Left lung (tissue), 14 donors: ENCODE measurements at places on chromosomes 11 and 22. TPM values are rescaled to one million over a fixed set of nuclear protein-coding genes. Genes with fewer than 3 reads are reported as not detected.
A peak's percentile ranks its signal among the peaks of the same experiment; 100 is the strongest.

DNA sequence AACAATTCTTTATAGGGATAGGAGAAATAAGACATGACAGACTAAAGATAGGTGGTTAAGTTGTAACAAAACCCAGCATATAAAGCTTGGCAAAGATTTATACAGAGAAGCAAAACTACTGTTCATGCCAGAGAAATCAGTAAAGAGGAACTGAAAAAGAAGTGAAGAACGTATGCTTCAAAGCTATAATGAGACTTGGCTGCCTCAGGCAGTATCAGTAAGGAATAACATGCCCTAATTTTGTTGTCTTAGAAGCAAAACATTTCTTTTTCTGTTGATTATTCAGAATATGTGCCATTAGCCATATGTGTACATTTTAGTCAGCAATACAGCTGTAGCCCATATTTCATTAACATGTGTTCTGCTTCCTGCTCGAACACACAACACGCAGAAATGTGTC lies 403.2 kb downstream of the NELL1 start:
- DNase-seq: no peak

OR4C3 gene
- not detected for polyA plus RNA-seq

DNA sequence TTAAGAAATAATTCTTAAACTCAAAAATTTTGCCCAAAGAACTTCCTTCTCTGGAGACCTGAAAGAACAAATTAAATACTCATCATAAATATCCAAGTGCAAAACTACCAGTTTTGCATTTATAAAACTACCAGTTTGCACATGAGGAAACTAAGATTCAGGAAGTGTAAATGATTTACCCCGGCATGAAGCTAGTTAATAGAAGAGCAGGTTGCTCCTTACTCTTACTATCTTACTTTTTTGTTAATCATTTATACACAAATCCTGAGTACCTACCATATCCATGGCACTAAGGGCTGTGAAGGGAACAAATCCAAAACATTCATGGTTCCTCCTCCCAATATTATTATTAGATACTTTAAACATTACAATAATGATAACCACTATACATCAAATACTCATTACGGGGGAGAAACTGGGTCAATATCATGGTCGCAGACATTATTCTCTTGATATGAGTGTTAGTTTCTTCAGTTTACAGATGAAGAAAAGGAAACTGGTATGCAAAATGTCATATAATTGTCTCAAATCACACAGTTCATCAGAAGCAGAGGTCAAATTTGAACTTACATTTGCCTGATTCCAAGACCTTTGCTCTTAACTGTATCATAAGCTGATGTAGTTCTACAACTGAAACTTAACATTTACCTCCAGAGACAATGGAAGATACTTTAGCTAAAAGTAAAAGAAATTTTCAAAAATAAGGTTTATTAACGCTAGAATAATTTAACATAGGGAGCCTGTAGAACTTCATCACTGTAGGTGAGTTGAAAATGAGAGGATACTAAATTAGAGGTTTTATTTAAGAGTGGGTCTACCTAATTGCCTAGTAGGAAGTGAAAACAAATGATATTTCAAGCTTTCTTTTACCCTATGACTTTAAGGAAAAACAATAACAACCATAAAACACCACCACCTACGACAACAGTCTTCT lies 74.5 kb downstream of the FAM76B start:
- DNase-seq: no peak

- DNase-seq: no peak
Measured at GRCh38 chr11:15714641-15715399, 600.1 kb downstream of the INSC start.

- no peak for DNase-seq
Measured at GRCh38 chr11:69947059-69947792, 128.0 kb upstream of the FGF3 start.

MPEG1 gene
- 13.0 TPM for polyA plus RNA-seq

DNA sequence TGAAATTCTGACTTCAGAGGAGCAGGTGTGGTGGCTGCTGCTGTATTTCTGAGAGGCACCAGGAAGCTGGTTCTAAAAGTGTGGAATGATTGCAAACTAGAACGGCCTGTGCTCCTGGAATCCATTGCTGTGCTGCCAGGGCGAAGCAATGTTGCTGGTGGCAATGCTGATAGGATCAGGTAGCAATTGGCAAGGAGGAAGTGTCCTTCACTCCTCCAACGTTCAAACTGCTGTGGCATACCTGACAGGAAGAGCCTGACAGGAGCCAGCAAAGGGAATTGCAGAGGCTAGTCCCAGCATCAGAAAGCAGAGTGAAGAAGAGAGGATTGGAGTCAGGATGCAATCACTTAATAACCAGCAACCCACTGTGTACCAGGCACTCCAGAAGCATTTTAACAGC lies 118.2 kb downstream of the FAR1 start:
- no peak for DNase-seq

DNA sequence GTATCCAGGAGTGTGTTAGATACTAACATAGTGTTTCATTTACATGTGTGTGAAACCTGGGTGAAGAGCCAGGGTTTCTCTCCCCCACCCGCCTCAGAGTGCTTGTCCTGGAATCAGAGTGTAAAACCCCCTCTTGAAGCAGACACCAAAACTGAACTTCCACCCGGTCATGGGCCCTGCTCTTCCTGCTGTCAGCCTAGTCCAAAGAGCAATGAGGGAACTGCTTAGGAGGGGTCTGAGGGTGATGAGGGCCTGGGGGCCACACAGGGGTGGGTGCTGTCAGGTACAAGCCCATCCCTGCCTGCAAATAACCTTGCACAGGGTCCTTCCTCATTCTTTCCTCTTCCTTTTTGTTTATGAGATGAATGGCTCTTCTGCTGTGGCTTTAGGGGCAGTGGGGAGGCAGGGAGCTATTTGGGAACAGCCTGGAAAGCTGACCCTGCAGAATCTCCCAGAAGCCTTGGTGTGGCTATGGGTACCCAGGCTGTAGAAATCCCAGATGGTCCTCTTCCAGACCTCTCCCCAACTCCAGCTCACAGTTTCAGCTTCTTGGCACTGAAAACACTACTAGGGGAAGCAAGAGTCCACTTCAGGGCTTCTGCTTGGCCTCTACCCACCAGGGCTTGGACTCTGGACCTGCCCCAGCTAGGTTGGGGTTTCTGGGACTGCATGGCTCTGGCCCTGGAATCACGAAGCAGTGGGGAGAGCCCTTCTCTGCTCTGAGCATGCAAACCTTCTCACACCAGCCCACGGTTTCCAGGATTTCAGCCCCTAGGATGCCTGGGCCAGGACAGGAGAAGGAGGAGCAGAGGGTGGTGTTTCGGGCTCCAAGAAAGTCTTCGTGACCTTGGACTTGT lies 8.5 kb downstream of the BATF2 start:
- no peak for DNase-seq

GRCh38 chr11:110027627-110028371 lies 65.4 kb upstream of the ZC3H12C start:
- no peak for DNase-seq

DNA sequence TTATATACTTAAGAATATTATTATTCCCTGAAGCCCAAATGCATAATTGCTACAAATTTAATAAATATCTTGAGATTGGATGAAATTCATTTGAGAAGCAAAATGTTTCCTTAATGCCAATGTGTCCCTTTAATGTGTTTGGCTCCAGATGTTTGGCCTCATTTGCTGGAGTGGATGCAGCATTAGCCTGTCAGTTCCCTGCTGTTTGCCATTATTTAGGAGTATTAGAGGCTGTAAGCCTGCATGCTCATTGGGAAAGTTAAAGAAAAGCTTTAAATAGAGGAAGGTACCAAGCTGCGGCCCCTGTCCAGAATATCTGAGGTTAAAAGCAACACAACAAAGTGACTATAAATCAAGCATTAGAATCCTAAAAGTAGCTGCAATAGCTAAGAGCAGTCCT lies 54.8 kb upstream of the PITPNB start:
- peak; percentile 45 for DNase-seq

GRCh38 chr22:19905347-19906276 lies 36.0 kb upstream of the COMT start:
- peak; percentile 36 for DNase-seq

HSPB2 gene
- 3.7 TPM for polyA plus RNA-seq

DNA sequence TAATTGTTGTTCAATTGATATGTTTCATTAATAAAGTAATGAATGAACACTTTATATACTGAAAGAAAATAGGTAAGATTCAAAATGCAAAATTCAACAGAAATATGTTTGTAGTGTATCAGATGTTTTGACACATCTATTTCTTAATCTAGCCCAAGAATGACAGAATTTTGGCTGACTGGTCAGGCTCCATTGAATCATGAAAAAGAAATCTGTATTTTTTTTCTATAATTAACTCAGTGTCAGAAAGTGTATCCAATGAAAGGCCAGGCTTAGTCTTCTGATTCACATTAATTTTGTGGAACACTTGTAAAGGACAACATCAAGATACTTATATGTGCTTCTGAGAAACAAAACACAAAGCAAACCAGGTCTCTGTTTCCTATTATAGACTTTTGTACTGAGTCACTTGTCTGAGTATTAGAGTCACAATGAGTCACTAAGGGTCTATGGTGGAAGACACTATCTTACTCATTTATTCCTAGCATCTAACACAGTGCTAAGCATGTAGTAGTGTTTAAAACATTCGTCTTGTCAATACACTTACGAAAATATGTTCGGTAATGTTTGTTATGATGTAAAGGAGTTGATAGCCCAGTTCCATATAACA lies 297.7 kb upstream of the CCDC90B start:
- DNase-seq: no peak

DNA sequence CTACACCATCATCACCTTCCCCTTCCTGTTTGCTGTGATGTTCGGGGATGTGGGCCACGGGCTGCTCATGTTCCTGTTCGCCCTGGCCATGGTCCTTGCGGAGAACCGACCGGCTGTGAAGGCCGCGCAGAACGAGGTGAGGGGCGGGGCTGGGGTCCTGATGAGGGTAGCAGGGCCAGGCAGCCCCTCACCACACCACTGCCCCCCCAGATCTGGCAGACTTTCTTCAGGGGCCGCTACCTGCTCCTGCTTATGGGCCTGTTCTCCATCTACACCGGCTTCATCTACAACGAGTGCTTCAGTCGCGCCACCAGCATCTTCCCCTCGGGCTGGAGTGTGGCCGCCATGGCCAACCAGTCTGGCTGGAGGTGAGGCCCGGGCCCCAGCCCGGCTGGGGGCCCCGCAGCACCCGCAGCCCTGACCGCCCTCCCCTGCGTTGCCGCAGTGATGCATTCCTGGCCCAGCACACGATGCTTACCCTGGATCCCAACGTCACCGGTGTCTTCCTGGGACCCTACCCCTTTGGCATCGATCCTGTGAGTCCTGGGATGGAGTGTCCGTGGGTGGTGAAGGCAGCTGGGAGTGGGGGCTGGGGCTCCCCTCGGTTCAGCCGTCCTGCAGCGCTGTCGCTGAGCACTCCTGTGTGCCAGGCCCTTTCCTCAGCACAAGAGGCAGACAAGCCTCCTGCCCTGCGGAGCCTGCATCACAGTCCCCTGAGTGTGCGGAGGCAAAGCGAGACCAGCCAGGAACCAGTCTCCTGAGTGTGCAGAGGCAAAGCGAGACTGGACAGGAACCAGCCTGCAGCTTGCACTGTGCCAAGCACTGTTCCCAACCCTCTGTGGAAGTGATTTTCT lies 8.8 kb downstream of the TCIRG1 start:
- DNase-seq: no peak

- DNase-seq: no peak
Measured at GRCh38 chr22:33023153-33023827, 34.9 kb downstream of the SYN3 start.

GRCh38 chr22:19148417-19149046 lies 1.6 kb downstream of the GSC2 start:
- DNase-seq: no peak

GRCh38 chr11:98358551-98358950 lies 662.2 kb upstream of the CNTN5 start:
- no peak for DNase-seq

DNA sequence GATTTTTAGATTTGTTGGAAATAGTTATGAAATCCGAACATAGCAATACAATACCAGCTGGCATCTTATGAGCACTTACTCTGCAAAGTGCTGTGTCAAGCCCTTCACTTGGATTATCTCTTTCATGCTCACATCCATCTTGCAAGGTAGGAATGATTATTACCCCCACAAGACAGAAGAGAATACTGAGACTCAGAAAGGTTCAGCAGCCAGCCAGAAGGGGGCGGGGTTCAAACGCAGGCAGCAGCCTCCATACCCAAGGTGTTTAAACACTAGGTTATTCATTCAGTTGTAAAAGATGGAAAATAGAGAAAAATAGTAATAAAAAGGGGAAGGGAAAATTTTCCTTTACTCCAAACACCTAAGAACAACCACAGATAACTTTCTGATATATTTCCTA lies 158.5 kb downstream of the CCDC34 start:
- no peak for DNase-seq

GRCh38 chr11:128530118-128531074 lies 57.0 kb downstream of the ETS1 start:
- peak; percentile 55 for DNase-seq

ABTB2 gene
- 3.7 TPM for polyA plus RNA-seq
